ENCODE measurements at places on chromosomes 3 and 15. TPM values are rescaled to one million over a fixed set of nuclear protein-coding genes. Genes with fewer than 3 reads are reported as not detected.

DNA sequence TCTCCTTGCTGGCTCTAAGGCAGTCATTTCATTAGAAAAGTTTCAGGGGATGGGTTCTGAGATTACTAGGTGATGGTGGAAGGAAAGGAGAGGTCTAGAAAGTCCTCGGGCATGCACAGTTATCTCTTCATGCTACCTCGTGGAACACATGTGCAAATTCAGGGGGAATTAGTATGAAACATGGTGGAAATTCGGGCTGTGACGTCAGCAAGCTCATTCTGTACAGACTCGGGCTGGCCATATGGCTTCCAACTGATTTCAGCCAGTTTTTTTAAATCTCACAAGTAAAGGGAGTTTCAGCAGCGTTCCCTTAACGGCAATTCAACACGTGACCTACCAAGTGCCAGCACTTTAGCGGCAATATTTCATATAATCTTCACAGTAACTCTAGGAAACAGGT, 251.1 kb downstream of the TBL1XR1 start:
- no peak for DNase-seq

DNA sequence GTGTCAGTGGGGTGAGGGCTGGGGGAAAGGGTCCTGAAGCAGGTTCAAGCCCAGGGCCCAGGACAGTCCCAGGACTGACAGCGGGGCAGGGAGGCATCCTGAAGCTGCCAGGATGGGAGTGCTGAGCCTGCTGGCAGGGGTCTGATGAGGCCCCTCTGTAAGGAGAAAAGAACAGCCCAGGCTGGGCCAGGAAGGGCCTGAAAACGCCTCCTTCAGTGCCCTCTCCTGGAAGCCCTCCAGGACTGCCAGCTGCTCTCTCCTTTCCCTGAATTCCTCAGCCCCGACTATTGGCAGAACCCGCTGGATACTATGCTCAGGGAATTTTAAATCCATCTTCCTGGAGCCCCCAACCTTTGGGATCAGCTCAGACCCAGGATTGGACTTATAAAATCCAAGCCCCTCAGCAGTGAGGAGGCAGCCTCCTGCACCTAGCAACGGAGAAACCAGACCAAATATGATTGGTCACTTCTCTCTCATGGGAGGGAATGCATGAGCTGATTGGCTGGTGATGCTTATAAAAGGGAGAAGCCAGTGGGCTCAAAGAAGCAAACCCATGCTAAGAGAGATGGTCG, 203.5 kb upstream of the LINGO1 start:
- DNase-seq: no peak

DNA sequence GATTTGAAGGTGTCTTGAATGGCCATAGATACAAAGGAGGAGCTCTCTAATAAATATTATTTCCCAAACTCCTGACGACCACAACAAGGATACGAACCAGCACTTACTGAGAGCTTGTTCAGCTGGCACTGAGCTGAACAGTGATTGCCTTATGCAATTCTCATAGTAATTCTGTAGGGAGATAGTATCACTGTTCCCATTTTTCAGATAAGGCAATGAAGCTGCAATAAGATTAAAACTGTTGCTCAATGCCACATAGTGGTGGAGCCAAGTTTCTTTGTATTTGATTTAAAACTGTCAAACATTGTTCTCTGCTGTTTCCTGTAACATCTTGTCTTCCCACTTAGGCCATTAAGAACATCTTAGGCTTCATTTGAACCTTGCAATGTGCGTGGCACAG, 163.9 kb downstream of the RPLP1 start:
- DNase-seq: no peak

DNA sequence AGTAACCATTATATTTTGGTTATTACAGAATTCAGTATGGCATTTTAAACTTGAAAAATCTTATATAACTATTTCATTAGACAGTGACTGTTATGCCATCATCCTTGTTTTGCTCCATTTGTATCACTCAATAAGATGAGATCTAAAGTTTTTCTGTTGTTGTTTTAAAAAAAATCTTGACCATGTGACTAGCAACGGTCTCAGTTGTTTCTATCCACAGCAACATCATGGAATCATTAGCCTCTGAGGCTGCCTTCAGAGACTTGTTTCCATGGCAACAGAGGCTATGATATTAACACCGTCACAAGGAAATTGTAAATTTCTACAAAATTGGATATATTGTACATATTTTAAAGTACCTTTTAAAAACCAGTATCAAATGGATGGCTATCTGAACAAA, 129.8 kb downstream of the DLG1 start:
- DNase-seq: no peak

- no peak for DNase-seq
Measured at GRCh38 chr3:111227216-111227615, 155.6 kb downstream of the NECTIN3 start.

DNA sequence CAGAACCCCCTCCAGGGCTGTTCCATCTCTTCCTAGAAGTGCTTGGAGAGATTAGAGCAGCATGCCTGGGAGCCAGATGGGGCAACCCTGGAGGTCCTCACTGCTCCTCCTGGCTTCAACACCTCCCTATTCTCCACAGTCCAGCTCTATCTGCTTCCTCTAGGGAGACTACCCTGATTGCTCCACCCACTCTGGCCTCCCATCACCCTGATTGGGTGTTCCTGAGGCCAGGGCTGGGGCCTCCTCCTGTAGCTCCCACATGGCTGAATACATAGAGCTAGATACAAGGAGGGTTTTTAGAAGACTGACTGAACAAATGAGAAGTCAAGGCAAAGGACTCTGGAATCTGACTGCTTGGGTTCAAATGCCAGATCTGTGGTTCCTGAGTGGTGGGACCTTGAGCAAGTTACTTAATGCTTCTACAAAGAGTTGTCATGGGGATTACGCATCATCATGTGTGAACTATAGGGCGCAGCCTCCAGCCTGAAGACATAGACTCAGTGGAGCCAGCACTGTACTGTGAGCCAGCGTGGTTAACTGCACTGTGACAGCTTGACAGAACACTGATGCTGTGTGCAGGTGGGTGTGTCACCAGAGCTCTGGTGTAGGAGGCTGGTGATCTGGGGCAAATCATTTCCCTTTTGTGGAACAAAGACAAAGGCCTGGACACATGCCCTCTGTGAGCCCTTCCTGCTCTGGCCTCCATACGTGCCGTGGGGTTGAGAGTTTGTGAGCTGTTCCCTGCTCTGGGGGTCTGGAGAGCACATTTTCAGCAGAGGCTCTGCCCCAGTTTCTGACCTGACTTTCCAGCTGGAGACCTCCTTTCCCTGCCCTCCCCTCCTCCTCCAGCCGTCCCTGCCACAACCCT, 74.8 kb downstream of the SCN5A start:
- no peak for DNase-seq

DNA sequence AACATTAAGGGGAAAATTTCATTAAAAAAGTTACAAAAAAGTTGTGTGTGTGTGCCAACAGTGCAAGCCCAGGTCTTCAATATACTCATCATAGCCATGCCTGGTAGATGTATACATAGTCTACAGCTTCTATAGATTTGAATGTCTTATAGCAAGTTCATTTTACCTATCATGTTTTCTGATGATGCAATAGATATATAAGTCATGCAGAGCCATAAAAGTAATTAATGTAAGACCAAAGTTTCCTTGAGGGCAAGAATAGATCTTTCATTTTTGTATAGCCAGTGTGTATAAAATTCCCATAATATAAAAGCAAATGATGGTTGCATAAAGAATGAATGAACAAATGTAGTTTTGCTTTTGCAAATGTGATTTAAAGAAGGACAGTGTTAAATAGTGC, 1138.4 kb downstream of the TBL1XR1 start:
- no peak for DNase-seq

GRCh38 chr3:101810022-101810418, 31.0 kb downstream of the NXPE3 start:
- DNase-seq: no peak

GRCh38 chr15:77797270-77797669, 164.6 kb upstream of the LINGO1 start:
- no peak for DNase-seq

DNA sequence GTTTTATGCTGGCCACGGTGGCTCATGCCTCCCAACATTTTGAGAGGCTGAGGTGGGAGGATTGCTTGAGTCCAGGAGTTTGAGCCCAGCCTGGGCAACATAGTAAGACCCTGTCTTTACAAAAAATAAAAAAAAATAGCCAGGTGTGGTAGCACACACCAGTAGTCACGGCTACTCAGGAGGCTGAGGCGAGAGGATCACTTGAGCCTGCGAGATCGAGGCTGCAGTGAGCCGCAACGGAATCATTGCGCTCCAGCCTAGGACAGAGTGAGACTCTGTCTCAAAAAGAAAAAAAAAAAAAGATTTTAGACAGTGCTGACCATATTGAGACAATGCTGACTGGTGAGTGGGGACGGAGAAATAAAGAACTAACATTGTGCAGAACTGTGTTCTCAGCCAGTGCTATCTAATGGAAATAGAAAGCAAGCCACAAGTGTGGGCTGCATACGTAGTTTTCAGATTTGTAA, 67.2 kb downstream of the ST6GAL1 start:
- DNase-seq: no peak

- DNase-seq: no peak
Measured at GRCh38 chr3:98445949-98446406, 17.0 kb upstream of the OR5K1 start.

GRCh38 chr3:96416549-96417255, 397.7 kb upstream of the EPHA6 start:
- DNase-seq: no peak

GRCh38 chr3:106635271-106635670, 742.0 kb upstream of the CCDC54 start:
- DNase-seq: no peak

GRCh38 chr3:137062250-137062649, 104.5 kb downstream of the IL20RB start:
- DNase-seq: no peak

DNA sequence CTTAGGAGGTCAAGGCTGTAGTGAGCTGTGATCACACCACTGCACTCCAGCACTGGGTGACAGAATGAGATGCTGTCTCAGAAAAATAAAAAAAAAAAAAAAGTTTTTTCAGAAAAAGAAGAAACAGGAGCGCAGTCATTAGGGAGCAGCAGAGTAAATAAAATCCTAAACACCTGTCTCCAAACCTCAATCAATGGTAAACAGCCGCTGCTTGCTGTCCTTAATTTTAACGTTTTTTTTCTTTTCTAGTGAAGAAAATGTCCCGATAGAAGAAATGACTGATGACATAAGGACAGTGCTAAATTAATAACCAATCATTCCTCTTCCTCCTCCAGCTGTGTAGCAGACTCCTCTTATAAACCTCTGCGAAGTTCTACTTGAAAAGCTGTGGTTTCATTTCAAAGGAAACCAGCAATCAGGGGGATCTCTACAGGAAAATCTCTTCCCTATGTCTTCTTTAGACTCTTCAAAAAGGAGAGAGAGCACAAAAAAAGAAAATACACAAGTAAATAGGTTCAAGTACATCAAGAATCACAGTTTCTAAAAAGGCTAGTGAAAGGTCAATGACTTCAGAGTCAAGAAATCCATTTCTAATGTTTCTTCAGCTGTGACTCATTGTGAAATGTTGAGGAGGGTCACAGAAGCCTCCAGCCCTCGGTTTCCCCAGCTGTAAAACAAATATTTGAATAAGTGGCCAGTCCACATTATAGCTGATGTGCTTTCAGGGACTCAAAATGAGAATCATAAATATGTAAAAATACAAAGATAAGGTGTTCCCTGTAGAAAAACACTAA, 127.6 kb downstream of the TMCO5A start:
- no peak for DNase-seq

DNA sequence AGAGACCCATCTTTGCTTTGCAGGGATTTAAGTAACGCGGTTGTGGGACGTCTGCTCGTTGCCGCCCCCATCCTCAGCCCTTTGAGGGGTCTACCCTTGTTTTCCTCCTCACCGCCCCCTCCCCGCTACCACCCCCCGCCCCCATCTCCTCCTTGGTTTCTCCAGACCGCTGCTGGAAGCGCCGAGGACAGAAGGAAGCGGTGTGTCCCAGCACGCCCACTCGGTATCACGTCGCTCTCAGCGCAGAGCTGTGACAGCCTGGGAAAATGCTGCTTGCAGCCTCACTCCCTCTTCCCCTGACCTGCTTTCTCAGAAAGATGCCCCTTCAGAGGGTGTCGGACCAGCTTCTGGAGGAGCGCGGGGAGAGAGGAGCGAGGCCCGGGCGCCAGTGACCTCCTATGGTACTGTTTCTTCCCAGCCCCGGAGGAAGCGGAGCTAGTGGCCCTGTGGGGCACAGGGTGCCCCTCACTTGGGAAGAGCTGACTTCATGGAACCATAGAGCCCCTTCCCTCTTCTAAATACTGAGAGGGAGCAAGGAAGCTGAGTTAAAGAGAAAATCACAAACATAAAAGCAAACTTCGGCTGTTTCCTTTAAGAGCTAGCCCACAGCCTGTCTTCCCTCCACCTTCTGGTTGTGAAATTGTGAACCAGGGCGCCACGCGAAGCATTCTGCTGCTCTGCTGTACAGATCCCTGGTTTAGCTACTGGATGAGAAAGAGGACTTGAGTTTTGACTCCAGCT, 698 bp downstream of the IL1RAP start:
- peak; percentile 37 for DNase-seq

- DNase-seq: no peak
Measured at GRCh38 chr3:52714335-52715302, 8.7 kb downstream of the SPCS1 start.

DNA sequence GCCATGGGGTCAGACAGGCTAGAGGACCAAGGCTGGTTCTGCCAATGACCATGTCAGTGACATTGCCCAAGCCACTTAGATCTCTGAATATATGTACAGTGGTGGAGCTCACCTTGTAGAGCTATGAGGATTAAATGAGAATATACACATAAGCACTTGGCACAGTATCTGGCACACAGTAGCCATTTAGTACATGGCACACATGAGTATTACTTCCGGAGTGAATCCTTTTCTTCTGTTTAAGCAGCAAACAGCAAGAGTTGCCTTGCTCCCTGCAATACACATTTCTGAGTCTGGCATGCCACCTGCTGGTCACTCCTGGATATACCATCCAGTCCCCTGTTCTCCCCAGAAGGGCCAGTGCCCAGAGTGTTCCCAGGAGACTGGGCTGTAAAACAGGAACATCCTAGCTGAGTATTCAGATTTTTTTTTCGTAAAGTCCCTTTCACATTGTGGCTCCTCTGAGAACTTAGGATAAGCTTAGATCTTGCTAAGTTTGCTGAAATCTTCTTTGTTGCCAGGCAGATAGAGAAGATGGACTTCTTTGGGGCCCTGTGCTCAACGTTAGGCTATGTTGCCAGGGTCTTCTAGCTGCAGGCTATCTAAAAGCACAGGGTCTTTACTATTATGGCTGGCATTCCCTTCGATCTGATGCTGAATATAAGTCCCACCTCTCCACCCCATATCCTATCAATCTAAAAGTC, 203.4 kb downstream of the ADAMTS9 start:
- DNase-seq: peak; percentile 83

- no peak for DNase-seq
Measured at GRCh38 chr3:9826815-9827573, 16.8 kb downstream of the RPUSD3 start.

GRCh38 chr15:96180087-96180748, 150.3 kb upstream of the NR2F2 start:
- DNase-seq: peak; percentile 37

RHOV gene
- 0.76 TPM for total RNA-seq

HRG gene
- total RNA-seq: not detected

WWTR1 gene
- 103 TPM for total RNA-seq

ZIC1 gene
- not detected for total RNA-seq

KNG1 gene
- total RNA-seq: not detected

Data from uterus (tissue), 4 donors.